A375 (cell line): ENCODE measurements at places on chromosomes 1 and 21. TPM values are rescaled to one million over a fixed set of nuclear protein-coding genes. Genes with fewer than 3 reads are reported as not detected.

The DENND4B gene
- total RNA-seq = 34.9 and 35.8 TPM in 2 replicates

The PDZK1IP1 gene
- not detected in 2 replicates for total RNA-seq

The PIGR gene
- total RNA-seq = 0.03 TPM in 1 of 2 replicates, not detected in the other

The LDLRAD2 gene
- total RNA-seq = not detected in 2 replicates

The RNF207 gene
- 11.7 and 19.2 TPM in 2 replicates for total RNA-seq

The HRNR gene
- total RNA-seq = 0.03 TPM in 1 of 2 replicates, not detected in the other

The TRMT13 gene
- total RNA-seq = 29.0 and 40.2 TPM in 2 replicates

The HIVEP3 gene
- 16.4 and 20.1 TPM in 2 replicates for total RNA-seq

The TMEM269 gene
- 0.03 and 0.11 TPM in 2 replicates for total RNA-seq

The OR2T6 gene
- not detected in 2 replicates for total RNA-seq

The C1orf105 gene
- not detected in 2 replicates for total RNA-seq

The UTS2 gene
- total RNA-seq = not detected in 2 replicates

The FMO3 gene
- total RNA-seq = not detected in 2 replicates

The FABP3 gene
- 0.68 TPM in 1 of 2 replicates, not detected in the other for total RNA-seq

The HSD11B1 gene
- not detected in 2 replicates for total RNA-seq

The KIF17 gene
- total RNA-seq = 0.40 and 1.1 TPM in 2 replicates

The SELENBP1 gene
- not detected in 2 replicates for total RNA-seq
